ENCODE measurements at places on chromosomes 7 and 10.

GRCh38 chr10:44467900-44468299, 83.0 kb upstream of the CXCL12 start:
- no peak for DNase-seq

GRCh38 chr7:159091480-159092475, 52.9 kb downstream of the VIPR2 start:
- no peak for DNase-seq

DNA sequence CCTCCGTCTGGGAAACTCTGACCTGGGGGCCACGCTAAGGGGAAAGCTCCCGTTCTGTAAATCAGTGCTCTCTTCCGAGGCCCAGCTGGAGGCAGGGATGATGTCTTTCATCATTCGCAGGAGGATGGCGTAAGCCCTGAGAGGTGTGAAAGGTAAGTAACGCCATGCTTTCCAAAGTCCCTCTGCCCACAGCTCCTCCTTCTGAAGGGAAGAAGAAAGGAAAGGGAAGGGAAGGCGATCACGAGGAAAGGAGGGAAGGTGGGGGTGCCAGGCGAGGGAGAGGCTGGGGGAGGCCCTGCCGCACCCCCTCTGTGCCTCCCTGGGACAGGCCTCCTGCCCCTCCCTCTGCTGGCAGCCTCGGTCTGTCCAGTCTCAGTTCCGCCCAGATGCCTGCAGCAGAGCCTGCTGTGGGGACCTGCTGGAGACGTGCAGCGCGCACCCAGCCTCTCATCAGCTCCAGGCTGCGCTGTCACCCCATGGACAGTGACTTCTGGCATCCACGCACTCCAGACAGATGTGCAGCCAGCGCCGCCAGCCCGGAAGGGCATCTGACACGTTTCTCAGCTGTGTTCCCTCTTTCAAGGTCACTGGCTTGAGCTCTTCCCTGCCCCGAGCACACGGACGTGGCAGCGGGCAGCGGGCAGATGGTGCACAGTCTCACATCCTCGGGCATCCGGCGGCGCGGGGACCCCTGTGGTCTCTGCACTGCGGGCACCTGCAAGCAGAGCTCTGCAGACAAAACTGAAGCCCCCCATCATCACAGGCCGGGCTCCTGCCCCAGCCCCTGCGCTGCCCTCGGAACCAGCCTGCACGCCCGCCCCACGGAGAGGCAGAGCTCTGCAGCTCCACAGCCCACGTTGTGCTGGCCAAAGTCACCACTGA, 60.6 kb downstream of the INSIG1 start:
- no peak for DNase-seq

DNA sequence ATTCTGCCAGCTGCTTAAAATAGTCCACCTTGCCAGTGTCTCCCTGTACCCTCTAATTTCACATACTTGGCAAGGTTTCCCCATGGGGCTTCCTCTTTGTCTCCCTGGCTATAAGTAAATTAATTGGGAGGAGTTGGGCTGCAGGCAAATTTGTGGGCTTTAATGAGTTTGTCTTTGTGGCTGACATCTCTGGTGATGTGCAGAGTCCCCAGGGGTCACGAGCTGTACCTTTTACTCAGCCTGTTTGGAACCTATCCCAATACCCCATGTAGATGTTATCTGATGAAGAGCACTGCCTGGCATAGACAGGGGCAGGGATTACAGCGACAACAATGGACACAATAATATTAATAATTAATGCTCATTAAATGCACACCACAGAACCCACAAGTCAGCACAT, 132.5 kb downstream of the SLIT1 start:
- DNase-seq: no peak

DNA sequence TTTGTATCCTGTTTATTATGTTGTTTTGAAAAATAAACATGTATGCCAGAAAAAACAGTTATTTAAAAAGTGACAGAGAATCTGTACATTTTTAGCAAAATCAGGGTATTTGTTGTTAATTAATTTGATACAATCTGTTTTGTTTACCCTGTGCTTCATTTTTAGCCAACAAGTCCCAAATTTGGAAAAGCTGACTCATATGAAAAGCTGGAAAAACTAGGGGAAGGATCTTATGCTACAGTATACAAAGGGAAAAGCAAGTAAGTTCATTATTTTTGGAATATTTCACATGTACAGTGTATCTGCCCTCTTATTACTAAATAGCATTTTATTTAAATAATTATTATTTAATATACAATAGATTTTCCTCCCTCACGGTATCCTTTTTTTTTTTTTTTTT, 151.4 kb downstream of the CDK14 start:
- DNase-seq: no peak

DNA sequence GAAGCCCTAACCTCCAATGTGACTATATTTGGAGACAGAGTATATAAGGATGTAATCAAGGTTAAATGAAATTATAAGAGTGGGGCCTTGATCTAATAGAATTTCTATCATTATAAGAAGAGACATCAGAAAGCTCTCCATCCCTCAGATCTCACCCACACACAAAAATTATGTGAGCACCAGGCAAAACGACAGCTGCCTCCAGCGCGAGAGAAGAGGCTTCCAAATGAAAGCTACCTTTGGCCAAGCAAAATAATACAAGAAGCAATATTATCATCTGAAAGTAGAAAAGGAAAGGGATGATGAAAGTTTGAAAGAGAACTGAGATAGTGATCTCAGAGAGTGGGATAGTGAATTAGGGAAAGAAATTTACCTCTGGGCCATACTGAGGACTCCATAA, 1192.5 kb downstream of the NXPH1 start:
- no peak for DNase-seq

DNA sequence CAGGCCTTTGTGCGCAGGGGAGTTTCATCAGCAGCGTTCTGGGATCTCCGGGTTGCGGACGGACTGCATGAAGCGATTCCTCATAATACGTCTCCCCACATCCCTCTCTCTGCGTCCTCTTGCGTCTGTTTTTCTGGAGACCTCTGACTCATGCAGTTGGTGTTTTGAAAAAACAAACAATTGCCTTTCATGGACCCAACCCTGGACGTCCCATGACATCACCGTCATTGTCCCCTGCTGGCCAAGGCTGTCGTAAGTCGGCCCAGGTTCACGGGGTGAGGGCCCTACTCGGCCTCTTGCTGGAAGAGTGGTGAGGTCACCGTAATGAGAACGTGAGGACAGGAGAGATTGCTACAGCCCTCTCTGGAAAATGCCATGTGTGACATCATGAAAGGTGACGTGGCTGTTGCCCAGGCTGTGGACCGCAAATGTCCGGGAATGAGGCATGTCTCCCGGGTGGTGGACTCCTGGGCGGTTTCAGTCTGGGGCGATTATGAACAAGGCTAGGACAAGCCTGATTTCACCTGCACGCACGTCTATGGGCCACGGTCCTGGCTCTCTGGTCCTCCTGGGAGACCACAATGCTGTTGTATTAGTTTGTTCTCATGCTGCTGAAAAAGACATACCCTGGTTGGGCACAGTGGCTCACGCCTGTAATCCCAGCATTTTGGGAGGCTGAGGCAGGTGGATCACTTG, 9.8 kb upstream of the MAFK start:
- peak; percentile 97 for DNase-seq

GRCh38 chr10:94803307-94803706, 40.8 kb downstream of the CYP2C19 start:
- DNase-seq: no peak

DNA sequence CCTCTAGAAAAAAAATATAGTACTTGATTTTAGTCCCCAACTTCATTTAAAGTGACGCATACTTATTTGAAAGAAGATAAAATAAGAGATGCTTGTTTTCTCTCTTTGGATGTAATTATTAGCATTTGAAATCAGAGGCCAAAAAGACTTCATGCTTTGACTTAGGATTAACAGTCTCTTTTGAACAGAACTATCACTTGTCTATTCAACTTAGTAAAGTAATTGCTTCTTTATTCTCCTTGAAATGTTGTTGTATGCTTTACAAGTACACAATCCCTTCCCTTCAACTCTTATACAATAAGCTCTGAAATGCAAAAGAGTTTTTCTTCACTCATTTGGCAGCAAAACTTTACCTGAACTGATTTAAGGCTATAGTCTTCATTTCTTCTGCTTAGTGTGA, 80.8 kb downstream of the HIBADH start:
- no peak for DNase-seq

DNA sequence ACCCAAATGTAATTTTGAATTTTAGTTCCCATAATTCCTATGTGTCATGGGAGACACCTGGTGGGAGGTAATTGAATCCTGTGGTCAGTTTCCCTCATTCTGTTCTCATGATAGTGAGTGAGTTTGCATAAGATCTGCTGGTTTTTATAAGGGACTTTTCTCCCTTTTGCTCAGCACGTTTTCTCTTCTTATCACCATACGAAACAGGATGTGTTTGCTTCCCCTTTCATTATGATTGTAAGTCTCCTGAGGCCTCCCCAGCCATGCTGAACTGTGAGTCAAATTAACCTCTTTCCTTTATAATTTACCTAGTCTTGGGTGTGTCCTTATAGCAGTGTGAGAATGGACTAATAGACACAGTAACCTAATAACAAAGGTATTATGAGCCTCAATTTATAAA, 36.1 kb upstream of the ZNF736 start:
- DNase-seq: no peak

DNA sequence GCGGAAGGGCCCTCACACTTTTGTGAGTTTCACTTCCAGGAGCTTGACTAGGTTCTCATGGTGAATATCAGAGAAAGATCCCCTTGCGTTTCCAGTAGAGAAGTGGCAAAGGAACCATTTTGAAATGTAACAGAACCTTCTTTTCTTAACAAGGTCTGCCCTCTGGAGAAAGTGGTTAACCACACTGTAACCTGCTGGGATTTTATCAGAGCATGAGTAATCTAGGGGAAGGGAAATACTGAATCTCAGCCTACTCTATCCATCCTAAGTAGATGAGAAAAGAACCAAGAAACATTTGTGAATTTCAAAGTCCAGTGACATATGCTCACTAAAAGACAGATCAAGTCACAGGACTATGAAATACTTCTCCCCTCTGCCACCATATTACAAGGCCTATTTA, 235.5 kb downstream of the ZEB1 start:
- peak; percentile 31 for DNase-seq

GRCh38 chr10:133159950-133160825, at the start of gene KNDC1:
TSS of gene KNDC1 (plus strand) at chr10:133160219. CDS start at chr10:133160468, 249 bp downstream.
- DNase-seq: no peak

- DNase-seq: no peak
Measured at GRCh38 chr7:70188901-70189650, 590.8 kb downstream of the AUTS2 start.

DNA sequence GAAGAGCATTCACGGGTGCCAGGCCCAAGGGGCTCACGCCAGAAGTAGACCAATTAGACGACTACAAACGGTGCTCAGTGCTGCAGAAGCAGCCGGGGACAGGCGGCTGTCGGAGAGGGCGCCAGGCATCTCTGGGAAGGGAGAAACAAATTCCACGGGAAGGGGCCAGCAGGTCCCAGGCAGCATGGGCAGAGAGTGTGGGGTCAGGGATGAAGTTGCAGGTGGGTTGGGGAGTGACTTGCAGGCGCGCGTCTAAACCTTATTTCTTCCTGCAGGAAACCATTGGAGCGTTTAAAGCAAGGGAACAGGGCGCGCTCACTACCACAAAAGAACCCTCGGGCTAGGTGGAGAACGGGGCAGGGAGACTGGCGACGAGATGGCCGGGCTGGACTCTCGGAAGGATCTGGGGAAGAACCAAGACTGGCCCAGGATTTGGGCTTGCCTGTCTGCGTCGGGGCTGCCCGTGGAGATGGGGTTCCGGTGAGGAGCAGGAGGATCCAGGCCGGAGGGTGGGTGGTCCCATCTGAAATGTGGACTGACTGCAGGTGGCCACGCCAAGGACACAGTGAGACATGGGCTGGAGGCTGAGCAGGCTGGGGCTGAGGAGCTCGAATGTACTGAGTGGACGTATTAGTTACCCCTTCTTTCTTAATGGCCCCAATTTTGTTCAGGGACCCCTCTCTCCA, 116.3 kb upstream of the DIP2C start:
- no peak for DNase-seq

GRCh38 chr7:135714534-135715009, 13.4 kb downstream of the SLC13A4 start:
- DNase-seq: peak; percentile 58

GRCh38 chr7:71535616-71536015, 403.7 kb downstream of the GALNT17 start:
- DNase-seq: no peak

DNA sequence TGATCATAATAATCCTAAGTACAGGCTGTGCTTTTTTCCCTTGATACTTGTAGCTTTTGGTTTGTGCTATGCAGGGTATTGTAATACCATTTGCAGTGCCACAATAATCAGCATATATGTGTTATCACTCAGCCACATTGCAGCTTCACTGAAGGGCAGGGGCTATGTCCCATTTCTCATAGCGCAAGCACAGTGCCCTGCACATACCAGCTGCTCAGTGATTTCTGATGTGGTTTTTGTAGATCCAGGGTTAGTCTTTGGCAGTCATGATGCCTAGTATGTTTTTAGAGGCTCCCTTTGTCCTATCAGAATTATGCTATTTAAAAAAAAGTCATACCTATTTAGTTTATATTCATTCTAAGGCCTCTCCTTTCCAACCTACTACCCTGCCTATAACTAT, 25.8 kb downstream of the MET start:
- DNase-seq: no peak

GRCh38 chr7:150835702-150836280, 16.5 kb upstream of the AOC1 start:
- DNase-seq: no peak

GRCh38 chr7:31646942-31647341, 40.1 kb upstream of the PPP1R17 start:
- no peak for DNase-seq

DNA sequence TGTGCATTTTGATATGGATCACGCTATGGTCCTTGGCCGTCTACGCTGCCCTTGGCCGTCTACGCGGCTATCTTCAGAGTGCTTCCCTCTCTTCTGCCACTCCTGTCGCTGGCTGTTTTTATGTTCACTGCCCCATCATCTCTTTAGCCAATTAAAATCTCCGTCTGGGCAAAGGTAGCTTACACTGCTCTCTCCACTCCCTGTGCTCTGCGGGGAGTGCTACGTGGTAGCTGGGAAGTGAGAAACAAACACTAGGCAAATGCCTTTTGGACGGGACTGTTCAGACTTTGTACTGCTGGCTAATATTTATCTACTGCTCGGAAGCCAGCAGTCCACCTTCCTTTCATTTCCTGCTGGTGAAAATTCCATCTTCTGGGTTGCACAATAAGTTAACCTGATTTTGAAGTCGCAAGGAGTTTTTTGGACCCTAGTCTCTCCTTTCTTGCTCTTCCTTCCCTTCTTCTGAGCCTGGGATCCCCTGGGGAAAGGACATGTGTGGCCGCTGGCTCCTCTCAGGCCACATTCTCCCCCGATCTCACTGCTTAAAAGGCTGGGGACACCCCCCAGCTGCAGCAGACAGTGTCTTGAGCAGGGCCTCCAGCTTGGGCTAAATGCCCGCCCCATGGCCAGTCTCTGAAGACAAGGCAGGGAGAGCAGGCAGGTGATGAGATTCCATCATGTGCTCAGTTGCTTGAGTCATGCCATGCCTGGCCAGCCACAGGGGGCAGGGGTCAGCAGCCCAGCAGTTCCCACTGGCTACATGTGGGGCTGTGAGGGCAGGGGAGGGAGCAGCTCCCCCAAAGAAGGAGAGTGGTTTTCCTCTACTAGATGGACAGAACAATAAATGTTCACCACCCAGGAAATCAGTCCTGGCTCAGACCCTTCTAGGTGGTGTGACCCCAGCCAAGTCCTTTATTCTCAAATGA, 25.5 kb upstream of the RBM33 start:
- no peak for DNase-seq
